ENCODE measurements at places on chromosomes 1 and 21.

- no peak for DNase-seq
These were observed 24.3 kb downstream of the RHBDL2 start for GRCh38 chr1:38917337-38917736.

DNA sequence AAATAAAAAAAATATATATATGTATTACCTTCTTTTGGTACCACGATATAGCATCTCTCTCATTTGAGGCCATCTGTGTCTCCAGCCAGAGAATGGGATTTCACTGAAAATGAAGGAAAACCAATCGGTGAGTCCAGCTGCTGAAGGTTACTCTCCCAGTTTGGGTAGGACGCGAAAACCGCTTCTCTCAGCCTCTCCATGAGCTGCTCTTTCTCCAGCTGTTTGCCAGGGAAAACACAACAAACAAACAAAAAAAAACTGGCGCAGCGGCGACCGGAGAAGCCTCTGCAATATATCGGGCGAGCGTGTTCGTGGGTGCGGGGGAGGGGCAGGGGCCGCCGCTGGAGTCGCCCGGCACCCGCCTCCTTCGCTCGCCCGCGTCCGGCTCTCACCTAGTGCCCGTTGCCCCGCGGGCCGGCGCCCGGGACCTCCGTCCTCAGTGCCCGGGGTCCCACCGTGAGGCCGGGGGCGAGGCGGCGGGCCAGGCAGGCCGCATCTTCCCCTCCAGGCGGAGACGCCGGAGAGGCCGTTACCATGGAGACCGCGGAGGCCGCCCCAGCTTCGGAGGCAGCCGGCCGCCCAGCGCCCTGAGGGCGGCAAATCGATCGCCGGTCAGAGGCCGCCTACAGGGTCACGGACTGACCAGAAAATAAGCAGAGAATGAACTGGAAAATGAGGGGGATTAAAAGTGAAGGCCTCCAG lies 504 bp downstream of the PHTF1 start:
- no peak for DNase-seq

DNA sequence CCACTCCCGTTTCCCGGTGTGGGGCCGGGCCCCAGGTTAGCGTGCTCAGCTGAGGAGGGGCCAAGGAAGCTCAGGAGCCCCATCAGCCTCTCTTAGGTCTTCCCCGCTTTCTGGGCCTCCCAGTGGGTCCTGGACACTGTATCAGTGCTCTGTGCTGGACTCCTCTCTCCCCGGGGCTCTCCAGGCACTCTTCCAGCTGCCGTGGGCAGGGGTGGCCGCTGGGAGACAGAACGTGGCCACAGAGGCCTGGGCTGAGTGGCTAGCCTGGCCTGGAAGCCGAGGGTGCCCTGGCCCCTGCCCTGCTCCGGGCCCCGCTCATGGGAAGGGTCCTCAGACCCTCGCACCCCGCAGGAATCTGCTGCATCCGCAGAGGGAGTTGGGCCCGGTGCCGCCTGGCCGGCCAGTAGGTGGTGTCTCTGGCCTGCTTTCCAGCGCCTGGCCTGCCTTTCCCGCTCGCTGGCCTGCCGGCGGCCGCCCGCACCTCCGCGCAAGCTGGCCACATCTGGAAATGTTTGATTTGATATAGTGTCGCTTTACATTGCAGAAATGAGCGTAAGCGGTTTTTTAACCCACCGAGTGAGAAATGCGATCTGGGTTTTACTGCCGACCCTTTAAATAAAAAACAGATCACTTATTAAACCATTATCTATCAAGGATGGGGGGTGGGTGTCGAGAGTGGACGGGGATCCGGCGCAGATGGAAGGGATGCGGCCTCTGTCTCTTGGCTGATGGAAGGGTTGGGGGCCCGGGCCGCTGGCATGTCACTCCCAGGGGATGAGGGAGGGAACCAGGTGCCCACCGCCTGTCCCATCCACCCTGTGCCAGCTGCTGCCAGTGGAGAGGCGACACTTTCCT lies 74.4 kb upstream of the TTC34 start:
- DNase-seq: no peak

DNA sequence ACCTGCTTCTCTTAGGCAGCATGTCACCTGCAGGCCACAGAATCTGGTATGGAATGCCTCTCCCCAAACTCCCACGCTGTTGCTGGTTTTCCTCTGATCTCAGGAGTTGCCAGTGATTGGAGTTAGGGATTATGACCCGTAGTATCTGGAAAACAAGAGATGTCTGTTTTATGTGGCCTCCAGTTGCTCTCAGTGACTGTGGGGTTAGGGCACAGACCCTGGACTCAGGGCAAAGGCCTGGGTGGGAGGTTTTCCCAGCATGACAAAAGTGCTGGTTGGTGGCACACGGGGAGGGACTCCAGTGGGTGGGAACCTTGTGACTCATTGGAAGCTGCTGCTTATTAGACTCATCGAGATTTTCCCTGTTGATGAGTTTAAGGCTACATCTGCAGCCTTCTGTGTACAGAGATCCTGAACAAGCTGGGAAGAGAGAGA lies at the start of gene NR1I3:
TSS of gene NR1I3 (minus strand) at position 165 of the 435 bp plus-strand sequence. CDS start 1,638 bp downstream, outside the sequence.
- DNase-seq: no peak

DNA sequence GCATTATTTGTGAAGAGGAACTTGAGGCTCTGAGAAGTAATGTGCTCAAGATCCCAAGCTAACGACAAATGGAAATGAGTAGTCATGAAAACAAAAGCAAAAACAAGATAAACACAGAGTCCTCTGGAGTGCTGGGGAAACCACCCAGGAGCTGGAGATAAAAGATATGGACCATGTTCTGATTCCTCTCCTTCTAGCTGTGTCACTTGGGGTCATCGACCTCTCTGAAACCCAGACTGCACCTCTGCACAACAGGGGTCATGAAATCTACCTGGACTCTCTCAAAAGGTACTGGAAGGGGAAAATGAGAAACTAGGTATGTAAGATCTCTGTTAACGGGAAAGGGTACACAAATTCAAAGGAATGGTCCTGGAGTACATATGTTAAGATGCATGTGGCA lies 6.5 kb downstream of the PGLYRP4 start:
- no peak for DNase-seq

DNA sequence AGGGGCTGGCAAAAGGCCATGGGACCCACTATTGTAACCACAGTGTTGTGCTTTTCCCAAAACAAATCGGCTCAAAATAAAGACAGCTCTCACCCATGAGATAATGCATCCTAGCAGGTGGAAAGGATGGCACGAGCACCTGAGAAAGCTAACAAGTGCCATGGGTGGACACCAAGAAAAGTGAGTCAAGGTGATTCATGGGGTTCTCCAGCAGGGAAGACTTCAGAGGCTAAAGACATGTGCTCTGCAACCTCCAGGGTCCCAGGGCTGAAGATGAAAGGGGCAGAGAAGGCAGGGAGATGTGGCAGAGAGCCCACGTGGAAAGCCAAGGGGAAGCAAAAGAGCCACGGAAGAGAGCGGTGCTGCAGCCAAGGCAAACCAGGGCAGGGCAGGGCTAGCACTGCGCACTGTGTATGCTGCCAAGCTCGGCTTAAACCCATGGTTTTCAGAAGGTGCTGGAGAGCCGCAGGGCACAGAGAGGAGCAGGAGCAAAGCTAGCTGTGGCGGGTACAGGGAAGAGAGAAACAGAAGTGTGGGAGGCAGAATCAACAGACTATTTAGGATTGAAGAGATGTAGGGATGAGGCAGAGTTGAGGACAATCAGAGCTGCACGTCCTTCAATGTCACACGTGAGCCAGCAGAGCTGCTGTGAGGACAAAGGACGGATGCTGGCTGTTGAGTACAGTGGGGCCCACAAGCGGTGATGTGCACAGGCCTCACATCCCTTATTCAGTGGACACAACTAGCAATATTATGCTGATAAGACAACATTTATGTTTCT lies 41.8 kb upstream of the C1orf198 start:
- no peak for DNase-seq
